ENCODE measurements at places on chromosomes 1 and 21.

DNA sequence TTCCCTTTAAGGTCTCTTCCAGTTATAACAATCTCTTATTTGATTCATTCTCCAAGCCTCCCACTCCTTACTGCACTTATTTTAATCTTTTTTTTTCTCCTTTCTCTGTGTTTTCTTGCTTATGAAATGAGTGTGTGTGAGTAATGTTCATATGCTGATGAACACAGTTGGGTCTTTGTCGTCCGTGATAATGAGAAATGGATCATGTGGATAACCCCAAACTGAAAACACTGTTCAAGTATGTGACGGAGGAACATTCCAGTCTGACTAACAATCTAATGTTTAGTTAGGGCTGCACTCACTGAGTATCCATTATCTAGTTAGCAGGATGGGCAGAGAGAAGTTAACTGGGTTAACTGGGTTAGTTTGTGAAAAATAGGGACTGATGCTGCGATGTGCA is 253.1 kb upstream of the DUSP10 start:
- DNase-seq, result no peak

- no peak for DNase-seq
Measured at GRCh38 chr1:4071653-4072052, 171.6 kb upstream of the C1orf174 start.

DNA sequence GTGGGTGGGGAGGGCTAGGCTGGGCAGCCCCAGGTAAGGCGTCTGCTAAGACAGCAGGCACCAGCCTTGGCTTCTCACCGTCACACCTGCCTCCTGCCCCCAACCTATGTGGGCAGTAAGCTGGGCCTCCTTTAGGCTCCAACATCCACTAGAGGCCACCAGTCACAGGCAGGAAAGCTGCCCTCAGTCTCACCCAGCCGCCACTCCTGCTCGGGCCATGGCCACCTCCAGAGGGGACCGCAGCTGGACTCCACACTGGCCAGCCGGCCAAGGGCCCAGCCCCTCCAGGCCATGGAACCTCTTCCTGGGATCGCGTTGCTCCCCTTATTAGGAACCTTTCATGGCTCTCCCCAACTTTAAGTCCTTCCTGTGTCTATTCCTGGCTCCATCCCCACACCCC is 74.5 kb downstream of the MRPL37 start:
- no peak for DNase-seq

DNA sequence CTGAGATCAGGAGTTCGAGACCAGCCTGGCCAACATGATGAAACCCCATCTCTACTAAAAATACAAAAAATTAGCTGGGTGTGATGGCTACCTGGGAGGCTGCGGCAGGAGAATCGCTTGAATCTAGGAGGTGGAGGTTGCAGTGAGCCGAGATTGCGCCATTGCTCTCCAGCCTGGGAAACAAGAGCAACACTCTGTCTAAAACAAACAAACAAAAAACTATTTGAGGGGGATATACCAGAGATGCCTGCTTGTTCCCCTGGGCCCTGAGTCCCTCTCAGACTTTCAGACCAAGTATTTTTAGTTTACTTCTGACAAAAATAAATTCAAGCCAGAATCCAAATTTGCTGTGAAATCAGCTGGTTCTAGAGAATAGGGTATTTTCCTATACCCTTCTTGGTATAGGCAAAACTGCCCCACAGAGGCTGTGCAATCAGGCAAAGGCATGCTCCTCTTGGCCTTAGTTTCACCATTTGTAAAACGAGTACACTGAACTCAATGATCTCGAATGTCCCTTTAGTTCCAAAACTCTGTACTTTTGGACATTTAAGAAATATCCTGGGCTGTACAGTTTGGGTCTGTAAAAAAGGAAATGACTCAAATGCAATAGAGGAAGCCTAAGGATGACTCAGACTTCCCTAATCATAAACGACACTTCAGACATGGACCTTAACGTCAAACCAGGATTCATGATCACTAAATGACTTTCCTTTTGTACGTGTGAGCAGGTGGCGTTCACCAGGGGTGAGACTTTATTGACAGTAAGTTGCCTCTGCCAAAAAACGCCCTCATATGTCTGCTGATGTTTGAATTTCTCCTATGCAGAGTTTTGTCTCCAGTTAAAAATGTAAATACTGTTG is 16.1 kb downstream of the ENSA start:
- DNase-seq, result no peak

- DNase-seq, result no peak
Measured at GRCh38 chr1:226046240-226046639, 16.3 kb upstream of the H3-3A start.

Data from stimulated activated CD4-positive, alpha-beta T cell treated with anti-CD3 and anti-CD28 coated beads, Interleukin-1b, Interleukin-23, amount 100 ng/mL, for 1 hour (primary cell).